ENCODE measurements at places on chromosomes 13 and 19.

- DNase-seq = no peak
Observed at GRCh38 chr13:107680115-107680514, 535.2 kb downstream of the LIG4 start.

DNA sequence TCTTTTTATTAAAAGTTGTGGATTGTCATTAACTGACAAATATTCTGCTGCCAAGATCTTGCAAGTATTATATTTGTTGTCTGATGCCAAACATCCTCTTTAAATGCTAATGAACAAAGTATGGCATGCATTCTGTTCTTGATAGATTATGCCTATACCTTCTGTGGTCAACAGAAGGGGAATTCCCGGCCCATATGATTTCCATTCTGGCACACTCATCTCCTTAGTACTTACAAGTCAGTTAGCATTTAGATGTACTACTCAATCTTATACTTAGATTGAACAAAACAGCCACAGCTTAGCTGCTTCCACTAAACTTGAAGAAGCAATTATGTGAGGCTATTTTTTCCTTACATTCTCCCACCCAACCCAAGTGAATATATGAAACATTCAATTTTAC is 246.1 kb upstream of the DACH1 start:
- DNase-seq = no peak

DNA sequence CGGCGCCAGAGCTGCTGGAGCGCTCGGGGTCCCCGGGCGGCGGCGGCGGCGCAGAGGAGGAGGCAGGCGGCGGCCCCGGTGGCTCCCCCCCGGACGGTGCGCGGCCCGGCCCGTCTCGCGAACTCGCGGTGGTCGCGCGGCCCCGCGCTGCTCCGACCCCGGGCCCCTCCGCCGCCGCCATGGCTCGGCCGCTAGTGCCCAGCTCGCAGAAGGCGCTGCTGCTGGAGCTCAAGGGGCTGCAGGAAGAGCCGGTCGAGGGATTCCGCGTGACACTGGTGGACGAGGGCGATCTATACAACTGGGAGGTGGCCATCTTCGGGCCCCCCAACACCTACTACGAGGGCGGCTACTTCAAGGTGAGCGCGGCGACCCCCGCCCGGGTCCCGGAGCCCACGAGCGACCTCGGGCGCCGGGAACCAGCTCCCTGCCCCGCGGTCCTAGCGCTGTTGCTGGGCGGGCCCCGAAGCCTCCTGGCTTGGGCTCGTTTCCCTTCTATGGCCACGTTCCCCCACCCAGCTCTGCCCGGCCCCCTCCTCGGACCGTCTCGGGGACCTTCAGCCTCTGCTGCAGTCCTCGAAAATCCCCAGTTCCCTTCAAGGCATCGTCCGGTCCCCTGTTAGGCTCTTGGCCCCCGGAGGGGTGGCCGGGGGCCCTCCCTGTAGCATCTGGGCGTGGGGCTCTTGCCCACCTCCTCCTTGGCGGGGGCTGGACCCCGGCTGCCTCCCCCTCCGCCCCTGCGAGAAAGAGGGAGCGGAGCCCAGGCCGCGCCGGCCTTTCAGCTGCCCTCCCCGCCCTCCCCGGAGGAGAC is at the start of gene CDC34:
Gene CDC34, plus strand, starts transcription at position 8 of the 808 bp plus-strand sequence. Its CDS starts 172 bp downstream, at position 180.
- no peak for DNase-seq

DNA sequence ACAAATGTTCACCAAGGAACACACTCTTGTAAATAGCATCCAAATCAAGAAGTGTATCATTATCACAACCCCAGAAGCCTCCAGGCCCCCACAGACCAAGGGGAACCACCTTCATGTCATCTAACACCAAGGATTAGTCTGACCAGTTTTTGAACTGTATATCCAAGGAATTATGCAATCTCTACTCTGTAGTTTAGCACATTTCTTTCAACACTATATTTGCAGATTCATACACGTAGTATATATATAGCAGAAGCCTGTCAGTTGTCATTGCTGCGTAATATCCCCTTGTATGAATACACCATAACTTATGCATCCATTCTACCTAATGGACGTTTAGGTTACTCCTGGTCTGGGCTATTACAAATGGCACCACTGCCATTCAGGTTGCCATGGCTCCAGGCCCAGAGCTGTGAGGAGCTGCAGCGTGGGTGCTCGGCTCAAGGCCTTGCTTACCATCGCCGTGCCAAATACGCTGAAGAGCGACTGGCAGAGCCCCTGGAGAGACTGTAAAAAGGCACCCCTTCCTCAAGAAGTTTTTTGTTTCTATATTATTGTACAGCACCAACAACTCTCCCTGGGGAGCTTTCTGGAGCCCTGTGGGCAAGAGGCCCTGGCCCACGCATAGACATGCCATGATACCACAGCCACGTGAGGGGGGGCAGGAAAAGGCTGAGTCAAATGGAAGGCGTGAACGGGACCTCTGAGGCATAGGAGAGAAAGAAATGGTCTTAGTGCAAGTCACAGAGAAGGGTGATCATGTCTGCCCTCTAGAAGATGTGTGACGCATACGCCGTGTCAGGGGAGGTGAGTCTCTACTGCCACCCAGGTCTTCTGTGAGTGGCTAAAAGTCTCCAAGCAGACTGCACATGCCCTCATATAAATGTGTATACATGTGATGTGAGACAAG is 10.8 kb downstream of the LATS2 start:
- DNase-seq = peak; percentile 11

- DNase-seq = no peak
Observed at GRCh38 chr13:90293793-90294361, 1053.6 kb upstream of the MIR17HG start.

DNA sequence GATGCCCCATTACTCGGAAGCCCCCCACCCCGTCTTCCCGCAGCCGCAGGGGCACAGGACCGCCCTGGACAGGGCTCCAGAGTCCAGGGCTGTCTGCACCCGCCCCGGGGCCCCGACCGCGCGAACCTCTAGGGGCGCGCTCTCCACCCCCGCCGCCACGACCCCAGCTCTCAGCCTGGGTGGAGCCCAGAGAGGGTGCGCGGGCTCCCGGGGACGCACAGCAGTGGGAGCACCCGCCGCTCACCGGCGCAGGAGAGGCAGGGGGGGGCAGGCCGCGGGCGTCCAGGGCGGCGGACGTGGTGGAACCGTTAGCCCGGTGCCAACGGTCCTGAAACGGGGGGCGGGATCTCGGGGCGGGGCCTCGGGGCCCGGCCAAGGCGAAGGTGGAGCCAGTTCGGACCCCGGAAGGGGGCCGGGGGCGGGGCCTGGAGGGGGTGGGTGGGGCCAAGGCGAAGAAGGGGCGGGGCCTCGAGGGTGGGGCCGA is at the start of gene ATP8B3:
Gene ATP8B3, minus strand, starts transcription at position 335 of the 484 bp plus-strand sequence. CDS start 540 bp downstream, outside the sequence.
- no peak for DNase-seq

- no peak for DNase-seq
Observed at GRCh38 chr13:113656831-113657671, 947 bp downstream of the ATP4B start.

DNA sequence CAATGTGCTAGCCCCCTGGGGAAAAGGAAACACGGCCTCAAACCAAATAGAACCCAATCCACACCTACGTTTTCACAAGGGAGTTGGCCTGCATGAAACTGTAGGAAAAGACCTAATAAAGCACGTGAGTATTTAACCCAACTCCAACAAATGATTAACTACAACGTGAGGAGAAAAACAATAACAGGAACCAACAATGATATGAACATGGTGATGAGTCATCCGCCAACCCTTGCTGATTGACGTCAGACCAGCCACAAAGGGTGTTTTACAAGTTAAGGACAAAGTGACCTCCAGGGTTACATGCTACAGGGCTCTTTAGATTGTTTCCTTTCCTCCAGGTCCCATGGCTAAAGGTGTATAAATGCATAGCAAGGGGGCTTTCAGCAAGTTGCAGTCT is 460.5 kb downstream of the COG6 start:
- peak; percentile 51 for DNase-seq

DNA sequence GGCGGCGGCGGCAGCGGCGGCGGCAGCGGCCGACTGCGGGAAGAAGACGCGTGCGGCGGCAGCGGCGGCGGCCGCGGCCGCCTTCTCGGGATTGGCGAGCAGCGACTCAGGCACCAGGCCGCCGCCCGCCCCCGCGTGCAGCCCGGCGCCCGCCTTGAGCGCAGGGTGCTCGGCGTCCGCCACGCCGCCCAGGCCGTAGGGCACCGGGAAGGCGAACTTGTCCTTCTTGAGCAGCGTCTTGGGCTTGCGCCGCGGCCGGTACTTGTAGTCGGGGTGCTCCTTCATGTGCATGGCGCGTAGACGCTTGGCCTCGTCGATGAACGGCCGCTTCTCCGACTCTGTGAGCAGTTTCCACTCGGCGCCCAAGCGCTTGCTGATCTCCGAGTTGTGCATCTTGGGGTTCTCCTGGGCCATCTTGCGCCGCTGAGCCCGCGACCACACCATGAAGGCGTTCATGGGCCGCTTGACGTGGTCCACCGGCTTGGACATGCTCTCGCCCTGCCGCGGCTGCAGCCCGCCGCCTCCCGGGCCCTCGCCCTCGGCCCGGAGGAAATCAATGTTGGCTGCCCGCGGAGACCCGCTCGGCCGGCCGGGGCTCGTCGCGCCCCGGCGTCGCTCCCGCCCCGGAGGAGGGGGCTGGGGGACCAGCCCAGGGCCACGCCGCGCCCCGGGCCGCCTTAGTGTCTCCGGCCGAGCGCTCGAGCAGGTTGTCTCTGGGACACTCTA is 621 bp downstream of the SOX21 start:
- DNase-seq = no peak

All from activated naive CD4-positive, alpha-beta T cell treated with Interleukin-2 at 50 U/mL for 16 hours (primary cell).